ENCODE measurements at places on chromosomes 1 and 21. TPM values are rescaled to one million over a fixed set of nuclear protein-coding genes. Genes with fewer than 3 reads are reported as not detected.

DNA sequence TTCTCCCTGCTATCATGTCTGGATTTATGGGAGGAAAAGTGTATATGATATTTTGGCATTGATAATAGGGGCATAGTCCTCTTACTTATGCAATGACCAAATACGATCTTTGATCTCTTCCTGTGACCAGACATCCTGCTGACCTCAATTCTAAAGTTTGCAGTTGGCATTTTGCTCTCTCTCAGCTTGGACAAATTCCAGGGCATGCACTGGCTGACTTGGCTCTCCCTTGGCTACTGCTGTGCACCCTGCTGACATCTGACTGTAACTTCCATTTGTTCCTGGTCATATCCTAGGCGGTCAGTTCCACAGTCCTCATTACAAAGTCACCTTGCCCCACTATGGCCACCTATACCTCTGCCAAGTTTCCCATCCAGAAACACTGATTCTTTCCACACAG is 380.7 kb upstream of the NR5A2 start:
- no peak overlapping the region for H3K27ac ChIP-seq
- no peak for DNase-seq
- H3K27me3 ChIP-seq = no peaks in the 10 kb centered on the region
- H3K36me3 ChIP-seq = no peaks in the 10 kb centered on the region

DNA sequence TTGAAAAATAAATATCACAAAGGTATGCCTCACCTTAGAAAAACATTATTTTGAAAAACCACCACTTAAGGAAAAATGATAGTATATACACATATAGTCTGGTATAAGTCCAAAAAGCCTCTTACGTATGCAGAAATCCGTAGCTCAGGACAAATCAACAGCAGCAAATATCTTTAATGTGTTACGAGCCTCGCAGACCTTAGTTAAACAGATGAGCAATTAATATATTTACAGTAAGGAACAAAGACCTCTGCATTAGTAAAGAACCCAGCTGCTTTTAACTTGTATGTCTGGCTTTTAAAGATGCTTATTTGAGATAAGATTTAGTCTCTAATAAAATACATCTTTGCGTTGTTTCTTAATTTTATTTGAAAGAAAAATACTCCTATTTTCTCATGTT is 79.9 kb upstream of the CHRM3 start:
- no peaks in the 10 kb centered on the region for H3K4me1 ChIP-seq
- no peak overlapping the region for H3K4me3 ChIP-seq
- H3K27ac ChIP-seq = no peak overlapping the region
- no peak for DNase-seq
- no peaks in the 10 kb centered on the region for H3K27me3 ChIP-seq
- H3K36me3 ChIP-seq = no peaks in the 10 kb centered on the region

GRCh38 chr1:19313636-19313959 is 1.5 kb downstream of the SLC66A1 start:
- no peaks in the 10 kb centered on the region for H3K4me1 ChIP-seq
- H3K27me3 ChIP-seq = no peaks in the 10 kb centered on the region
- DNase-seq = no peak
- no peak overlapping the region for H3K27ac ChIP-seq
- H3K36me3 ChIP-seq = no peaks in the 10 kb centered on the region

GRCh38 chr21:39374046-39374445 is 25.2 kb upstream of the HMGN1 start:
- no peak overlapping the region for H3K27ac ChIP-seq
- H3K27me3 ChIP-seq = no peaks in the 10 kb centered on the region
- no peak overlapping the region for H3K4me3 ChIP-seq

DNA sequence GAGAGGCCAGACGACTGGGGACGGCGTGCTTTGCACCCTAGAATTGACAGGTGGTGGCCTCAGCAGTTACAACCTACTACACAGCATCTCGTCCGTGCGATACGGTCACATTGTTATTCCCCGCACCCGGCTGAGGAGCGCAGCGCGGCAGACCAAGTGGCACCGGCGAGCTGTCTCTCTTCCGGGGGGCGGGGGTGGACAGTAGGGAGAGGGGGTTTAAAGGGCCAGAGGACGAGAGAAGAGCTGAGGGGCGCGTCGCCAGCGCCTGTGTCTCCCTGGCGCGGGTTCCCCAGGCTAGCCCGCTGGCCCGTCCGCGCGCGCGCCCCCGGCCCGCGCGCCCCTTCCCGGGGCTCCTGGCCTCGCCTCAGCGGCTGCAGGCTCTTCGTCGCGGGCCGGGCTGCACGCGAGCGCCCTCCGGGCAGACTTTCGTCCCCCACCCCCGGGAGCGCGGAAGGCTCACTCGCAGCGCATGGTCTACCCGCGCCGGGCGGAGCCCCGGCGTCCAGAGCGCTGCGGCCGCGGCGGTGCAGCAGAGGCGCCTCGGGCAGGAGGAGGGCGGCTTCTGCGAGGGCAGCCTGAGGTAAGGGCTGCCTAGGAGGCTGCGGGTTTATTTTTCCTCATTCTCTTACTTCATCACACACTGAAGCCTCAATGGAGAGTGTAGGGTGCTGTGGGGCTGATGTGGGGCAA is at the start of gene PDE4B:
Gene PDE4B, plus strand, starts transcription at position 227 of the 690 bp plus-strand sequence.
- no peak within 1 kb of the TSS for H3K27ac ChIP-seq
- H3K4me1 ChIP-seq = no peaks in the 10 kb centered on the region
- DNase-seq = peak; percentile 33
- H3K4me3 ChIP-seq = peak within 1 kb of the TSS; percentile 48

GRCh38 chr1:23779826-23780371 is 1.7 kb downstream of the PITHD1 start:
- no peak overlapping the region for H3K27ac ChIP-seq
- peaks cover 12% of the 10 kb centered on the region for H3K4me1 ChIP-seq
- no peak for DNase-seq
- no peak overlapping the region for H3K4me3 ChIP-seq

DNA sequence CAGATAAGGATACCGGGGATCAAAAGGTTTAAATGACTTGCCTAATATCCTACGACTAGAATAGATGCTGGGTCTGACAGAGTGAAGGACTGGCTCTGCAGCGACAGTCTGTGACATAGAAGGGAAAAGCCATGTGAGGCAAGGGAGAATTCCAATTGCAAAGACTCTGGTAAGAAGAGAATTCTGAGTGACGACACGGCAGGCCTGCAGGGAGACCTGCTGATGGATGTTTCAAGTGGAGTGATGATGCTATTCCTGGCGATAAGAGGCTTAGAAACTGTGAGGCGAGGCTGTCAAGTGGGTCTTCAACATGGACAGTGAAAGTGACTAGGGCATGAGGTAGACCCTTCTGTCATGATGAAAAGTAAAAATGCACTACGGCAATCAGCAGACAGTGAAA is 176.6 kb upstream of the PBX1 start:
- peaks cover 16% of the 10 kb centered on the region for H3K4me1 ChIP-seq
- H3K27me3 ChIP-seq = peaks cover 2% of the 10 kb centered on the region
- H3K36me3 ChIP-seq = no peaks in the 10 kb centered on the region
- DNase-seq = peak; percentile 94
- H3K4me3 ChIP-seq = no peak overlapping the region

DNA sequence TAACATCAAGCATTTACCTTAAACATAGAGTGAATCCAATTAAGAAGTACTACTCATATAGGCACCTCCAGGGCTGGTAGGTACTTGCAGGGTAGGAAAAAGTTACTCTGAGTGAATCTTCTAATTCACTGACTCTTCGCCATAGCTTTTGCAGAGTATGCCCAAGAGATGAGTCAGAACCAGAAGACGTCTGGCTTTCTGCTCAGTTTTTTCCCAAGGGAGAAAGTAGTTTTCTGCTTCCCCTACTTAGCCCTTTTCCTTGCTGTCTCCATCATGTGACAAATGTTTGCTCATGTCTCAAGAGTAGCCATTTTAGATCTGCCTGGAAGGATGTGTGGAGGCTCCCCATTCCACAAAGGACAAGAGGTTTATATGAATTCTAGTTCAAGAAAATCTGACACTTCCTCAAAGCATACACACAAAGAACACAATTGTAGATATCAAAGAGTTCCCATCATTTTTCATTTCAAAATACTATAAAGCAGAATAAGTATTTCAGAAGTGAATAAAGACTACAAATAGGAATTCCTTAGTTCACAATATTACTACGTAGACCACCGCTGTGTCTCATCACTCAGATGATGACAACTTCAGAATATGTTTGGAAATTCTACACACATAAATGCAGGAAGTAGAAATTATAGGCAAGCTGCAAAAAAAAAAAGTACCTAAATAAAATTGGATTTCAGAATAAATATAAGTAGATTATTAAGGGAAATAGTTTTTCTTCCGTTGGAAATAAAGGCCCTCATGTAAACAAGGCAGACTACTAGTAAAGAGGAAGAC is 98.5 kb downstream of the ASH1L start:
- no peaks in the 10 kb centered on the region for H3K36me3 ChIP-seq
- peak; percentile 76 for DNase-seq

DNA sequence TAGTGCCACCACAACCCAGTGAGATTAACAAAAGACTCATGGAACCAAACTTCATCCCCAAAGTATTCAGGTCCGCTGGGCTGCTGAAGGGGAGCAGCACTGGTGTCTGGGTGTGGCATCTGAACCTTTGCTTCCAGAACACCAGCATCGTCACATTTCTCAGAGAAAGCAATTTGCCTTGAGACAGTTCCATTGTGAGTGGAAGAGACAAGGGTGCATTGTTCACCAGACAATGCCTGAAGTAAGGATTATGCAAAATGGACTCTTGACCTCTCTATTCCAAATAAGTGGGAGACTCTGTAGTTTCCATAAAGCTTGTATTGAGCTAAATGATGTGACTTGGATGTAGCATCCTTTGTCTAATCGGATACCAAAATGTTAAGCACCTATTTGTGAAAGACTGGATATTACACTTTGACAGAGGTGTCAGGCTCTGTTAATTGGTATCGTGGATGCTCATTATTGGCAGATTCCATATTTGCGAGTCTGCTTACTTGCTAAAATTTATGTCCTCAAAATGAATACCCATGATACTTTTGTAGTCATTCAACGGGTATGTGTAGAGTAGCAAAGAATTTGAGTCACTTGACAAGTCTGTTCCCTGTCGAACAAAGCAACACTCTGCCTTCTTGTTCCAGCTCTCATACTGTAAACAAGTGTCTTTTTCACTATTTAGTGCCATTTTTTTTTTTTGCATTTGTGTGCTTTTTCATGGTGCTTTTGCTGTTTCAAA is 75.6 kb downstream of the MRPS6 start:
- DNase-seq = no peak
- no peak overlapping the region for H3K4me3 ChIP-seq
- peaks cover 5% of the 10 kb centered on the region for H3K4me1 ChIP-seq
- H3K27me3 ChIP-seq = no peaks in the 10 kb centered on the region

- H3K36me3 ChIP-seq = no peaks in the 10 kb centered on the region
- H3K27me3 ChIP-seq = no peaks in the 10 kb centered on the region
- no peak overlapping the region for H3K27ac ChIP-seq
- H3K4me1 ChIP-seq = no peaks in the 10 kb centered on the region
- H3K4me3 ChIP-seq = no peak overlapping the region
- DNase-seq = no peak
Measured at GRCh38 chr1:232751393-232752140, 53.6 kb upstream of the MAP10 start.

- H3K27ac ChIP-seq = peak within 1 kb of the TSS; percentile 10
- peak within 1 kb of the TSS; percentile 54 for H3K4me3 ChIP-seq
- no peaks in the 10 kb centered on the region for H3K27me3 ChIP-seq
- DNase-seq = peak; percentile 83
Measured at GRCh38 chr1:24186993-24187790, at the start of gene IFNLR1. TSS of gene IFNLR1 (minus strand) at chr1:24187289. CDS start at chr1:24187248, 41 bp downstream.

DNA sequence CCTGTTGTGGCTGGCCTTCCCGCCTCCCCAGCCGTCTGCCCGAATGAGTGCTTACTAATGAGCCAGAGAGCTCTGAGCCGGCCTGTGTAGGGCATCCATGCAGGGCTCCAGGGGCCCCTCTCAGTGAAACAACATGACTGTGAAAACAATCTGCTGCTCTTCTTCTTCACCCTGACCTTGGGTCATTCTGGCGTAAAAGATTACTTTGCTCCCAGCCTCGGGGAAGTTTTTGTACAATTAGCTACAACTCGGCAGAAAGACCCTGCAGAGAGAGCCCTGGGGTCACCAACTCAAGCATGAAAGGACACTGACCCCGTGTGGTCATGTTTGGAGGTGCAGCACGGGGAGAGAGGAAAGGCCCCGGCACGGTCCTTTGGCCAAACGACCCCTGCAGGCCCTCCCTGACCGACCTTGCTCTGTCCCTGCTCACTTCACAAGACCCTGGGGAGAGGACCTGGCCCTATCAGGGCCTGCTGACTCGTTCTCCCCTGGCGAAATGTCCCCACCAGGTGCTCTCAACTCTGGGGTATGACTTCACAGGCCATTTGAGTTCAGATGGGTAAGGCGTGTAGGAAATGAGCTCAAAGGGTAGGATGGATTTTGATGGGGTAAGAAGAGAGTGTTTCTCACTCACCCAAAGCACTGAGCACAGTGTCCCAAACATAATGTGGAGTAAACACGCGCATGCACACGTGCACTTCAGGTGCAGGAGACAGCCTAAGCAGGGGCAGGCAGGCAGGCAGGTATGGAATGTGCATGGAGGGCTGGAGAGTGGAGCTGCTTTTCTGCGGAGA is 22.9 kb upstream of the FAM20B start:
- peak; percentile 89 for DNase-seq
- H3K27ac ChIP-seq = no peak overlapping the region
- no peaks in the 10 kb centered on the region for H3K27me3 ChIP-seq
- no peak overlapping the region for H3K4me3 ChIP-seq
- H3K4me1 ChIP-seq = no peaks in the 10 kb centered on the region

GRCh38 chr1:153032677-153033308 is 1.8 kb downstream of the SPRR1B start:
- no peak overlapping the region for H3K27ac ChIP-seq
- no peaks in the 10 kb centered on the region for H3K27me3 ChIP-seq
- peak; percentile 49 for DNase-seq
- no peaks in the 10 kb centered on the region for H3K36me3 ChIP-seq

GRCh38 chr1:235054466-235054865 is 74.2 kb downstream of the TOMM20 start:
- H3K36me3 ChIP-seq = no peaks in the 10 kb centered on the region
- no peak for DNase-seq
- H3K4me1 ChIP-seq = no peaks in the 10 kb centered on the region
- no peak overlapping the region for H3K27ac ChIP-seq

GRCh38 chr1:30551603-30552002 is 171.8 kb downstream of the MATN1 start:
- no peak for DNase-seq
- no peak overlapping the region for H3K4me3 ChIP-seq
- H3K27me3 ChIP-seq = no peaks in the 10 kb centered on the region
- no peaks in the 10 kb centered on the region for H3K36me3 ChIP-seq
- no peaks in the 10 kb centered on the region for H3K4me1 ChIP-seq
- H3K27ac ChIP-seq = no peak overlapping the region

Gene DRAXIN
- total RNA-seq = 0.36 TPM

Gene PFKFB2
- total RNA-seq = 5.7 TPM

Gene AXDND1
- 0.54 TPM for total RNA-seq

Gene FAM167B
- 1.4 TPM for total RNA-seq

Gene PIGM
- total RNA-seq = 3.7 TPM

Gene HLX
- 4.5 TPM for total RNA-seq

Gene CDC42
- total RNA-seq = 167 TPM

Gene GCSAML
- not detected for total RNA-seq

Gene CR1L
- total RNA-seq = not detected
